Uterus (tissue), 4 donors: ENCODE measurements at places on chromosomes 6 and 20. TPM values are rescaled to one million over a fixed set of nuclear protein-coding genes. Genes with fewer than 3 reads are reported as not detected.
A peak's percentile ranks its signal among the peaks of the same experiment; 100 is the strongest.

Gene TMEM244
- not detected for total RNA-seq

Gene UFL1
- total RNA-seq = 27.4 TPM

Gene TRPC4AP
- 52.9 TPM for total RNA-seq

Gene RBPJL
- total RNA-seq = not detected

Gene SIRPA
- 11.8 TPM for total RNA-seq

Gene RFX6
- not detected for total RNA-seq

Gene NRN1
- total RNA-seq = 12.4 TPM

Gene UNC93A
- not detected for total RNA-seq

- no peaks in the 10 kb centered on the region for H3K36me3 ChIP-seq
- no peak overlapping the region for H3K4me3 ChIP-seq
- no peak for DNase-seq
- H3K27me3 ChIP-seq = no peaks in the 10 kb centered on the region
- no peak overlapping the region for H3K27ac ChIP-seq
Measured at GRCh38 chr6:39029156-39030011, 19.2 kb upstream of the GLP1R start.

DNA sequence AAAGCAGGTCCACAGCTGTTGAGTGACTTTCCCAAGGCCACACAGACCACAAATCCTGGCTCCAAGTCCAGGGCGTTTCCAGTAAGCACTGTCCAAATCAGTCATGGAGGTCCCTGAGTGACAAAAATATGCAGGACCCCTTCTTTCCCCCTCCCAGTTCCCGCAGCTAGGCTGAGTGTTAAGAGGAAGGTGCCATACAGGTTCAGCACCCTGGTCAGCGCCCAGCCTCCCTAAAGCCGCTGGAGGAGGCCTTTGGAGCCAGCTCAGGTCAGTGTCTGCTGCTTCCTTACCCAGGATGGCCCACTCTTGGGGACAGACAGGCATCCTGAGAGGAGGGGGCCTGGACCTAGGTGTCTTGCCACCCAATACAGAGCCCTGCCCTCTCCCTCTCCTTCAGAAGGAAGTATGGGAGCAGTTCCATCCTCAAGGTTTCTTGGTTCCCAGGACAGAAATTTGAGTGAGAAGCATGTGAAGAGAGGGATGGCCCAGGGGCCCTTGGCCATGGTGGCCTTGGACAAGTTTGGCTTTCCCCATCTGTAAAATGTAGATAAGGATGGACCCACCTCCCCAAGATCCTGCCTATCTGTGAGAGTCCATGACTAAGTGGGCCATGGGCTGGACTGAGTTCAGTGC is 13.2 kb downstream of the TMEM74B start:
- H3K36me3 ChIP-seq = no peaks in the 10 kb centered on the region
- H3K27ac ChIP-seq = no peak overlapping the region
- H3K4me1 ChIP-seq = no peaks in the 10 kb centered on the region
- DNase-seq = no peak
- no peaks in the 10 kb centered on the region for H3K27me3 ChIP-seq
- no peak overlapping the region for H3K4me3 ChIP-seq

DNA sequence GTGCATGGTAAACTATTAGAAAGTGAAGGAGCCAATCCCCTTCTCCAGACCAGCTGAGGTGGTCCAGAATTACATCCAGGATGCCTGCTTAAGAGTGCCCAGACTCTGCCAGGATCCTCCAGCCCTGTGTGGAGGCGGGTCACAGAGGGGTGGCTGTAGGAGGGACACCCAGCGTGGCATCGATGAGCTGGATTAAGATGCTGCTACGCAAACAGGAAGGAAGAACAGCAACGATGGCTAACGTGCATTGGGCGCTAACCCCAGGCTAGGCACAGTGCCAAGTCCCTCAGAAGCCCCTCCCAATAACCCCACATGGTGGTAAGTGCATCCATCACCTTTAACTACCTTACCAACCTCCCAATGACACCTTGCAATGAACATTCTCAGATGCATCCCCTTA is 63.9 kb upstream of the MRPS10 start:
- no peaks in the 10 kb centered on the region for H3K27me3 ChIP-seq
- H3K4me1 ChIP-seq = peaks cover 16% of the 10 kb centered on the region
- H3K27ac ChIP-seq = no peak overlapping the region
- no peaks in the 10 kb centered on the region for H3K36me3 ChIP-seq

- H3K4me1 ChIP-seq = no peaks in the 10 kb centered on the region
- H3K4me3 ChIP-seq = no peak overlapping the region
- no peaks in the 10 kb centered on the region for H3K36me3 ChIP-seq
- no peak for DNase-seq
- no peak overlapping the region for H3K27ac ChIP-seq
Measured at GRCh38 chr6:72561629-72562028, 60.2 kb upstream of the KCNQ5 start.

DNA sequence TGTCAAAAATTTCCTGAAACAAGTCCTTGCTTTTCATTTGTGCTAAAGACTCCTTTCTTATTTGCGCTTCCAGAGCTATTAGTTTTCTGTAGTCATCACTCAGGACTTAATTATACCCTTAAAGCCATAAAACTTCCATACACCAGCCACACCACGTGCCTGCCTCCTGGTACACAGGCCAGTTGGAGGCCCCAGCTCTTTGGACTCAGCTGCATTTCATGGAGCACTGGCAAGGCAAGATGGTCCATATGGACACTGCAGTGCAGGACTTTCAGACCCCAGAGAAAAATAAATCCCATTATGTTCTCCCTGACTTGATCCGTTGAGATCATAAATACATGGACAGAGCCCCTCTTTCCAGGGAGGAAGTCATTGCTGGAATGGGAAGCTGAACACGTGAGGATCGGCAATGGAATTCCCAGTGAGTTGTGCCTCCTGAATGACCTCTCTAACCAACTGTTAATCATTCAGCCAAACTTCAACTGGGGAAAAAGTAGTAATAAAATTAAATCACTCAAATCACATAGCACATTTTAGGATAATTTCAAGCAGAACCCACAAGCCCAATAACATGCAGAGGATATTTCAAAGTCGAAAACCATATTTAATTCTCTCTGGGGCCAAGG is 173.1 kb downstream of the HACE1 start:
- H3K4me3 ChIP-seq = no peak overlapping the region
- no peaks in the 10 kb centered on the region for H3K36me3 ChIP-seq
- DNase-seq = no peak
- no peaks in the 10 kb centered on the region for H3K4me1 ChIP-seq
- no peak overlapping the region for H3K27ac ChIP-seq

DNA sequence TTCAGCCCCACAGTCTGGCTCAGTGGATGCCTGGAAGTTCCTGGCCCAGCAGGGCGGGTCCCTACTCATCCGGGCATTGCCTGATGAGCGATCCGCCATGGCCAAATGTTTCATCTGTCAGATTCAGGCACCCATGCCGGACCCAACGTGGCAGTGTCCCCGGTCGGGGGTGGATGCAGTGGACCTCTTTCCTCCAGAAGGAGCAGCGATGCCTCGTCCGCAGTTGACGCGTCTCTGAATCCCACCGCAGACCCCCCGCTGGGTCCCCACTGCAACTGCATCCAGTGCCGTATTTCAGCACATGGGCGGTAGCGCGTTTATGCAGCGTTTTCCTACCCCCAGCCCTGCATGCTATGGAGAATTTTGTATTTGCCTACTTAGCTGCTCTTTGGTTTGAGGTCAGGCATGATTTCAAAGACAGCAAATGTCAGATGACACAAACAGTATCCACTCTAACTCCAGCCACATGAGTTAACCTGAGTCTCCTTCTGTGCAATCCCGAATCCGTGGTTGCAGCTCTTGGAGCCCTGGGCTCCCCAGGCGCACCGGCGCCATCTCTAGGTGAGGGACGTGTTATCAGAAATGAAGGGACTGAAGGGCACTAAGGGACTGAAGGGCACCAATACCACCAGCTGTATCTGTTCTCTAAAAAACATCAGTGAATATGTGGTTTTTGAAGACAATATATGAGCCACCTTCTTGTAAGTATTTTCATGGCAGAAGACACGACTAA is 72.6 kb upstream of the THBS2 start:
- no peaks in the 10 kb centered on the region for H3K4me1 ChIP-seq
- DNase-seq = no peak
- no peak overlapping the region for H3K4me3 ChIP-seq

DNA sequence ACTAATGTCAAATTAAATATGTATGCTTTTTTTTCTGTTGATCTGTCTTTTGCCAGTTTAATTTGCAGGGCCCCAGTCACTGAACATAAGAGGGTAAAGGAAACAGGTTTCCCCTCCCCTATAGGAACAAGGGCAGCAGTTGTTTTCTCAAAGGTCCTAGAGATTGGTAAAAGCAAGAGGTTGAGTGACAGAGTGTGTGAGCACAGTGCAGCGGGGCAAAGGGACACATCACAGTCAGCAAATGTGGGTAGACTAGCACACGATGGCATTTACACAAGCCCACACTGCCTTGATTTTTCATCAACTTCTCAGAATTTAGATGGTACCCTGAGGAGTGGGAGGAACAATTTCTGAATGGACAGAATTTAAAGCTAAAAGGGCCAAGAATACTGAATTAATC is 138.7 kb upstream of the MYLIP start:
- H3K36me3 ChIP-seq = no peaks in the 10 kb centered on the region
- H3K4me1 ChIP-seq = no peaks in the 10 kb centered on the region
- no peaks in the 10 kb centered on the region for H3K27me3 ChIP-seq
- DNase-seq = no peak
- H3K27ac ChIP-seq = no peak overlapping the region

- H3K27me3 ChIP-seq = no peaks in the 10 kb centered on the region
- DNase-seq = no peak
- no peaks in the 10 kb centered on the region for H3K36me3 ChIP-seq
Measured at GRCh38 chr6:130070792-130071191, 52.4 kb downstream of the L3MBTL3 start.

DNA sequence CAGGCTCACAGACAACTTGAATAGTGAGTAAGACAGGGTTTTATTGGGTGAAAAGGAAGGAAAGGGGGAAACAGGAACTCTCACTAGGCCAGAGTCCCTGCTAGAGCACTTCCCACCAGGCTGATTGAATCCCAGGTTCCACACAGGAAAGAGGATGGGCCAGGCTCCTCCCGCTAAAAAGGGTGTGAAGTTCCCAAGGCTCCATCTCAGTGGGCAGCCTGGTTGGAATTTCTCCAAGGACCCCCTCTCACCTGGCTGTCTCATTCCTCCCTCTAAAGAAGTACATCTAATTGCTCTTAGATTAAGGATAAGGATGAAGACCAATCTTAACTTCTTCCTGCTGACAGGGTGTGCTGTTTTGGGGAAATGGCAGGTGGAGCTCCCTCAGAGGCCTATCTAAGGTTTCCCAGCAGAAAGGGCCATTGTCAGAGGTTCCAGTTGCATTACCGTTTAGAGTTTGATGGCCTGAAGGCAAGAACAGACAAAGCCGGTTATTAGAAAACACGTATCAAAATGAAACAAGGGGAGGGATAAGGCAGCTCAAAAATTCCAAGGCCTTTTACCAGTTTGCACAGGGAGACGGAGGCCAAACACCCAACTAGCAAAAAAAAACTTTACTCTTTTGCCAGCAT is 21.5 kb downstream of the COL19A1 start:
- no peaks in the 10 kb centered on the region for H3K27me3 ChIP-seq
- no peak overlapping the region for H3K4me3 ChIP-seq
- H3K4me1 ChIP-seq = no peaks in the 10 kb centered on the region
- no peaks in the 10 kb centered on the region for H3K36me3 ChIP-seq
- DNase-seq = no peak

DNA sequence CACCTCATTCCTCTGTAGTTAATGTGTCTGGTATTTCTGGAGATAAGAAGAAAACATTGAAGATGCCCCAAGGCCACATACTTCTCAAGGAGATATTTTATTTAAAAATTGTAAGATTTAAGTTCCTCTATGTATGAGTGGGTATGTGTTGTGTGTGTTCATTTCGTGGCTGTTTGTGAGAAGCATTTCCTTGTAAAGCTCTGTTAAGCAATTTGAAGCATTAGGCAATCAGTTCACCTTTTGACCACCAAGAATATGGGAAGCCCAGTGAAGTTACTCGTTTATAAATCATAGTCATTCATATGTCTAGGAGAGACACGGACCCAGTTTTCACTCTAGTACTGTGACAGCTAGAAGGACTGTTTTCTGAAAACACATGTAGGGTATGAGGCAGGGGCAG is 717.6 kb upstream of the MAP3K7 start:
- no peaks in the 10 kb centered on the region for H3K27me3 ChIP-seq
- H3K4me1 ChIP-seq = no peaks in the 10 kb centered on the region
- H3K27ac ChIP-seq = no peak overlapping the region
- H3K4me3 ChIP-seq = no peak overlapping the region

DNA sequence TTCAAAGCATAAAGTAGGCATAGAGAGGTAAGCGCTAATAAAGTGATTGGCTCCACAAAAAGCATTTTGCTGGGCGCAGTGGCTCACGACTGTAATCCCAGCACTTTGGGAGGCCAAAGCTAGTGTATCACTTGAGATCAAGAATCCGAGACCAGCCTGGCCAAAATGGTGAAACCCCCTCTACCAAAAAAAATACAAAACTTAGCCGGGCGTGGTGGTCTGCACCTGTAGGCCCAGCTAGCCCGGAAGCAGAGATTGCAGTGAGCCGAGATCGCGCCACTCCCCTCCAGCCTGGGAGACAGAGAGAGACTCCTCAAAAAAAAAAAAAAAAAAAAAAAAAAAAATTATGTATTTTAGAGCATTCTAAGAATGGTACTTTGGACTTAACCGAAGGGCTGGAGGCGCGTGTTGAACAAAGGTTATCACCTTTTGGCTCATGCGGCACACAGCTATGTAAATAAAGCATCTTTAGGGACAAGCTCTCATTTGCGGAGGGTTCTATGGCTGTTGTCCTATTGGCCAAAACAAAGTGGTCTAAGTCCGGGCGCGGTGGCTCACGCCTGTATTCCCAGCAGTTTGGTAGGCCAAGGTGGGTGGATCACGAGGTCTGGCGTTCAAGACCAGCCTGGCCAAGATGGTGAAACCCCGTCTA is 17.4 kb downstream of the HFE start:
- peak overlapping the region; percentile 85 for H3K27ac ChIP-seq
- H3K36me3 ChIP-seq = no peaks in the 10 kb centered on the region
- peak; percentile 31 for DNase-seq
- H3K4me3 ChIP-seq = peak overlapping the region; percentile 34
- peaks cover 3% of the 10 kb centered on the region for H3K4me1 ChIP-seq

DNA sequence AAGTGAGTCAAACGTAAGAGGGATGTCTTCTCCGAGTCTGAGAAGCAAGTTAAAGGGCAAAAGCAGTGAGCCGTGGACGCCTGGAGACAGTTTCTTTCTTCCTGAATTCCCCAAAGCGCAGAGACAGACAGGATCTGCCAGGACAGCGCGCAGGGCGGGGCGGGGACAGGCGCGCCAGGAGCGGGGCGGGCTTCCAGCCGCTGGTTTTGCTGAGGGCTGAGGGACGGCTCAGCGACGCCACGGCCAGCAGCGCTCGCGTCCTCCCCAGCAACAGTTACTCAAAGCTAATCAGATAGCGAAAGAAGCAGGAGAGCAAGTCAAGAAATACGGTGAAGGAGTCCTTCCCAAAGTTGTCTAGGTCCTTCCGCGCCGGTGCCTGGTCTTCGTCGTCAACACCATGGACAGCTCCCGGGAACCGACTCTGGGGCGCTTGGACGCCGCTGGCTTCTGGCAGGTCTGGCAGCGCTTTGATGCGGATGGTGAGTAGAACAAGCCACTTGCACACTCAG is at the start of gene SCGN:
TSS of gene SCGN (plus strand) at position 209 of the 509 bp plus-strand sequence. CDS start at position 398, 189 bp downstream.
- no peaks in the 10 kb centered on the region for H3K36me3 ChIP-seq
- H3K27me3 ChIP-seq = peaks cover 9% of the 10 kb centered on the region
- no peak within 1 kb of the TSS for H3K27ac ChIP-seq
- H3K4me1 ChIP-seq = no peaks in the 10 kb centered on the region
- no peak for DNase-seq

- no peak overlapping the region for H3K4me3 ChIP-seq
- no peaks in the 10 kb centered on the region for H3K4me1 ChIP-seq
- no peaks in the 10 kb centered on the region for H3K36me3 ChIP-seq
- no peak for DNase-seq
- H3K27me3 ChIP-seq = no peaks in the 10 kb centered on the region
Measured at GRCh38 chr6:116420341-116420740, 40.8 kb upstream of the CALHM6 start.

- no peaks in the 10 kb centered on the region for H3K36me3 ChIP-seq
- H3K4me3 ChIP-seq = no peak overlapping the region
- DNase-seq = no peak
- no peaks in the 10 kb centered on the region for H3K27me3 ChIP-seq
Measured at GRCh38 chr6:30542404-30542725, 13.9 kb downstream of the GNL1 start.
